ELF-1 (cell line): ENCODE measurements at places on chromosomes 13 and 19.

DNA sequence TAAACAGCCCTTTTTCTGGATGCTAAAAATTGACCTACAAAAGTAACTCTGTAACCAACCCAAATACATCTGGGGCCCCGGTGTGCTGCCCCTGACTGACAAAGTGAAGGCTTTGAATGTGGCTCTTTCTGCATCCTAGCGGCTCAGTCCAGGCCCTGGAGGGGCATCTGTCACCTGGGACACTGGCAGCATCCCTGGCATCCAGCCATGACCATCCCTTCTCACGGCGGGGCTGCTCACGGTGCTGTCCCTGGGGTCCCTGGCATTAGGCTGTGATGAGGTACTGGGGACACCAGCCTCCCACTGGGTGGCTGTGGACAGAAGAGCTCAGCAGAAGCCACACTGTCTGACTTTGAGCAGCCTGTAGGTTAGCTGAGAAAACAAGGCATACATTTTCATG lies 34.3 kb downstream of the BICRA start:
- no peak for DNase-seq

GRCh38 chr19:38674388-38675171 lies 27.1 kb downstream of the ACTN4 start:
- no peak for DNase-seq

DNA sequence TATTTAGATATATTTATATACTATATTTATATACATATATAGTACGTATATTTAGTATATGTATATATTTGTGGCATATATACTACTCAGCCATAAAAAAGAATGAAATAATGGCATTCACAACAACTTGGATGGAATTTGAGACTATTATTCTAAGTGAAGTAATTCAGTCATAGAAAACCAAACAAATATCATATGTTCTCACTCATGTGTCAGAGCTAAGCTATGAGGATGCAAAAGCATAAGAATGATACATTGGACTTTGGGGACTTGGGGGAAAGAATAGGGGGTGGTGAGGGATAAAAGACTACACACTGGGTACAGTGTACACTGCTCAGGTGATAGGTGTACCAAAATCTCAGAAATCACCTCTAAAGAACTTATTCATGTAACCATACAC lies 1015.7 kb downstream of the EFNB2 start:
- DNase-seq: no peak

- no peak for DNase-seq
Observed at GRCh38 chr13:83877651-83878355, 4.5 kb downstream of the SLITRK1 start.

DNA sequence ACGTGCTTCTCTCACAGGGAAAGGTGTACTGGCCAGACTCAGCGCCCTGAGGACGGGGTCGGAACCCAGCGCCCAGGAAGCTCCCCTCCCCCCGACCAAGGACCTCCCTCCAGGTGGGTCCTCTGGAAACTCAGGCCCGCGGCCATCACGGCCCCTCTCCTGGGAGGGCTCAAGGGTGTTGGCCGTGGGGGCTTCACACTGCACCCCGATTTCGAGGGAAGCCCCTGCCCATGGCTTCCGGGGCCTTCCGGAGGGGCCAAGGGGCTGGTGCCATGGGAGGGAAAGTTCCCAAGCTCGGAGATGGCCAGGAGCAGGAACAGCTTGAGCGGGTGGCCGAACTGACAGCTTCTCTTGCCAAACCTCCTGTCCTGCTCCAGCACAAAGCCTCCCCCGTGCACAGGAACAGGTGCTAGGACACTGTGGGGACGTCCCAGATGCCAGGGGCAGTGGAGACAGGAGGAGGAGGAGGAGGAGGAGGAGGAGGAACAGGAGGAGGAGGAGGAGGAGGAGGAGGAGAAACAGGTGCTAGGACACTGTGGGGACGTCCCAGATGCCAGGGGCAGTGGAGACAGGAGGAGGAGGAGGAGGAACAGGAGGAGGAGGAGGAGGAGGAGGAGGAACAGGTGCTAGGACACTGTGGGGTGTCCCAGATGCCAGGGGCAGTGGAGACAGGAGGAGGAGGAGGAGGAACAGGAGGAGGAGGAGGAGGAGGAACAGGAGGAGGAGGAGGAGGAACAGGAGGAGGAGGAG lies 10.0 kb downstream of the SBNO2 start:
- DNase-seq: no peak

GRCh38 chr13:95641291-95642027 lies 3.0 kb downstream of the DZIP1 start:
- DNase-seq: peak; percentile 43

GRCh38 chr19:821231-821824 lies 427 bp downstream of the PLPPR3 start:
- no peak for DNase-seq

GRCh38 chr13:111396457-111396856 lies 76.0 kb downstream of the TEX29 start:
- no peak for DNase-seq

DNA sequence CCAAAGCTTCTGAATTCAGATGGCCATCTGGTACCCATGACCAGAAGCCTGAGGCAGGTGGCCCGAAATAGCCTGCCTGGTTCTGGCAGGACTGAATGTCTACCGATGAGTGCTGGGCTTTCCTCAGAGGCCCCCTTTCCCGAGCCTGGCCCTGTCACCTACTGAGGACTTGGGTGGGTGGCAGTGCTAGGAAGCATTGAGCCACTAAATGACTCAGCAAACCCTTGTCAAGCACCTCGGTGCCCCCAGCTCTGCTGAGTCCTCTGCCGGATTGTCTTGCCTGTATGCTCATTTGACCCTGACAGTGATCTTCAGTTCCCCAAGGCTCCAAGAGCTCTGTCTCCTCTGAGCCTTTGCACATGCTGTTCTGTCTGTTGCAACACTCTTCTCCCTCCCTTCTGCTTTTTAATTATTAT lies 17.9 kb downstream of the PPP1R37 start:
- no peak for DNase-seq

DNA sequence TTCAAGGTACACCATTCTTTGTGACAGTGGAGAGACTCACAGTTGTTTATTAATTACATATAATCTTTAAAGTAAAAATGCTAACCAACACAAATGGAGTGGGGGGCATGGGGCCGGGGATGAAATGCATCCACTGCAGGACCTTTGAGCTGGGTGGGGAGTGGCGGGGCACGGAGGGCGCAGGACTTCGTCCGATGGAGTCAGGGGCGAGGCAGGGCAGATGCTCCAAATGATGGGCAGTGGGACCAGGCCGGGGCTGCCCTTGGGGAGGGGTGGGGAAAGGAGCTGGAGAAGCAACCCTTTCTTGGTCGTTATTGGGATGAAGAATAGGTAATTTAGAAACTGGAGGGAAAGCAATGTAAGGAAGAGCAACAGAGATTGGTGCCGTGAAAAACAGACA lies 220.0 kb downstream of the TEX29 start:
- DNase-seq: no peak
